ENCODE measurements at places on chromosomes 7 and 10.

DNA sequence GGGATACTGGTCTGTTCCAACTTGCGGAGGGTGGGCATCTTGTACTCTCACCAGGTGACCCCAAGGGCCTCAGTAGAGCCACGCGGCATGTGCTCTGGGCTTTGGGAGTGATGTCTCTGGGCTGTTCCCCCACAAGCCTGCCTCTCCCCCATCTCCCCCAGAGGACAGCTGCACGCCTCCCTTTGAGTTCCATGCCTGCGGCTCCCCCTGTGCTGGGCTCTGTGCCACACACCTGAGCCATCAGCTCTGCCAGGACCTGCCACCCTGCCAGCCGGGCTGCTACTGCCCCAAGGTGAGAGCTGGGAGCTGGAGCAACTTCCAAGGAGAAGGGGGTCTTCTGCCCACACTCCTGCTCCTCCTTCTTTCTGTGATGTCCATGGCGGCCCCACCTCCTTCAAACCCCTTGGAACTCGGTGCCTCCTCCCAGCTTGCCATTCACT, 15.0 kb upstream of the ZNF862 start:
- DNase-seq, result no peak

DNA sequence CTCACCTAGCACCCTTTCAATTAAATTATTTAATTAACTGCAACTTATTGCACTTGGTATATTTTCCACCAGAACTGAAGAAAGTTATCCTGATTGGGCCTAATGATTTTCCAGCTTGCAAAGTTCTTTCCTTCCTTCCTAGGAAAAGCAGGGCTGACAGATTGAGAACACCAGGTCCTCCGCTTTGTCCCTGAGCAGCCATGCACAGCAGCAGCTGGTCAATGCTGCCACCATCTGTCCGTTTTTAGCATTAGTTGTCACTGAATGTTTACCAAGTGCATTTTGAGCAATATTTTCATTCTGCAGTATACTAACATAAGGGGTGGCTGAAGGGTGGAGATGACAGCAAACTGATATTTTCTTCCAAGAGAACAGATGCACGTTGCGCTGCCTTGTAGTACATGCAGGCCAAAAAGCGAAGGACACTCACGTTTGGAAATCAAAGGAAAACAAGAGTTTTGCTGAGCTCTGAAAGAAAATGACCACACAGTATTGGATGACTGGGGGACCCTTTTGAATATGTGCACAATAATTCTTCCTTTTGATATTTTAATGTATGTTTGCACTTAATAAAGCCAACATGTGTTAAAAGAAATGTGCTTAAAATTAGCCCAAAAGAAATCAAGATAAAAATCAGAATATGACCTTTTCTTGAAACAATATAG, 248.8 kb upstream of the PTN start:
- DNase-seq, result no peak

DNA sequence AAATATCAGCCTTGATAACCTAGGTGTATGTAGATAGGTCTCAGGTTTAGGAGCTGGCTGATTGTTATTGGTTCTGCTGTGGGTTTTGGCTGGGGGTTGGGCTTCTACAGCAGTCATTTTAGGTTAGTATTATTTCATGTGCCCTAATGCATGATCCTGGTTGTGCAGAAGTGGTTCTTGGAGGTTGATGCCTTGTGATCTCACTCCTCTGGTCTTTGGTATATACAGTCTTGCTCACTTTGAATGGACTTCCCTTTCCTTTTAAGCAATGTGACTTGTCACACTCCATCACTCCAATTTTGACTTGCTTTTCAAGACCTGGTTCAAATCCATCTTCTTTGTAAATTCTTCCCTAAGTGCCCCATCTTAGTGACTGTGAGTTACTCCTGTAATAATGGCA, 188.9 kb downstream of the LRMDA start:
- no peak for DNase-seq

GRCh38 chr7:696426-696811, 30.1 kb upstream of the DNAAF5 start:
- no peak for DNase-seq

DNA sequence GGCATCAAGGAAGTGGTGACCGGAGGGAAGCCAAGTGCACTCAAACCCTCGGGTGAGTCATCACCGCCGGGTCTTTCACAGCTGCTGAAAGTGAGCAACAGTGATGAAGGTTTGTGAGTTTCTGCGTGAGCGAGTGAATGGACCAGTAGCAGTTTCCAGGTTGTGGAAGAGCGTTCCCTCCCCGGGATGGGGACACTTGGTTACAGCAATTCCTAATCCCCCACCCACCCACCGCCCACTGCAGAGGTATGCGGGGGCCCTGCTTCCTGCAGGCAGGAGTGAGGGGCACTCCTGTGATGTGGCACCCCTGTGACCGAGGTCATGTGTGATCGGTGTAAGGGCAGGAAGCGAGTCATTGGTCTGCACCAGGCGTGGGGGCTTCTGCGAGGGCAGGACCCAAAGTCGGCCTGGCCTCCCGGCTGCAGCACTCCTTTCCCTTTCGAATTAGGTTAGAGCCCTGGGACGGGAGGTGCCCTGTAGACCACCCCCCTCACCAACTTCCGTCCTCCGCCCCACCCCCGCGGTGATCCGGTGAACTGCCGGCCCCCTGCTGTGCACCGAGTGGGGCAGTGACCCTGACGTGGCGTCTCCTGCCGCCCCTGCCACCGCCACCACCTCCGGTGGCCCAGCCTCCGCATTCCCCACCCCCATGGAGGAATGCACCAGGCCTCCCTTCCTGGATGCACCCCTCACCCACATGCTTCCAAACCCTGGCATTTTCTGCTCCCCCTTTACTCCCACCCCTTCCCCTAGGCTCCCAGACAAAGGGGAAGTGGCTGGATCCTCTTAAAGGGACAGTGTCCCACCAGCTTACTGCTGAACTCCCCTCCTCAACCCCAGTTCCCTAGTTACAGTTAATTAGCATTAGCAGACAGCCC, 10.9 kb downstream of the LIMK1 start:
- DNase-seq, result peak; percentile 52

- no peak for DNase-seq
Measured at GRCh38 chr7:39504963-39505362, 61.2 kb upstream of the YAE1 start.
